Activated naive CD4-positive, alpha-beta T cell treated with Interleukin-2 at 50 U/mL for 16 hours (primary cell): ENCODE measurements at places on chromosomes 11 and 22.

DNA sequence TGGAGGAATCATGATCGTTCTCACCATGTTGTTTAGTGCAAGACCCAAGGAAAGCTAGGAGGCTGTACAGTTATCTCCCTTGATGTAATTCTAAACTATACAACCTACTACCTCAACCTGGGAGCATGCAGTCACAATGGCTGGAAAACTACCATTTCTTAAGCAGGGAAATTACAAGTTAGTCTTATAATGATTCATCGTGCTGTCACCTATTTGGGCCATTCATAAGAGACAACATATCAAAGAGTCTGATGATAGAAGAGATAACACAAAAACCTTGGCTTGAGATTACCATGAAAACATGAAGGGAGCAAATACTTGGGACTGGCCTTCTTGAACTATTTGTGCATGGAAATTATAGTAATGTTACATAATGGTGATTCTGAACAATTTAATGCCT lies 30.5 kb upstream of the BLID start:
- DNase-seq: no peak

- no peak for DNase-seq
These were observed 27.5 kb downstream of the KCNJ4 start for GRCh38 chr22:38427465-38427864.

- no peak for DNase-seq
These were observed 99.4 kb downstream of the PDHX start for GRCh38 chr11:35015621-35016387.

GRCh38 chr11:91173701-91174100 lies 950.9 kb upstream of the CHORDC1 start:
- DNase-seq: no peak

- DNase-seq: no peak
These were observed 3.0 kb downstream of the SMTN start for GRCh38 chr22:31083923-31084810.

DNA sequence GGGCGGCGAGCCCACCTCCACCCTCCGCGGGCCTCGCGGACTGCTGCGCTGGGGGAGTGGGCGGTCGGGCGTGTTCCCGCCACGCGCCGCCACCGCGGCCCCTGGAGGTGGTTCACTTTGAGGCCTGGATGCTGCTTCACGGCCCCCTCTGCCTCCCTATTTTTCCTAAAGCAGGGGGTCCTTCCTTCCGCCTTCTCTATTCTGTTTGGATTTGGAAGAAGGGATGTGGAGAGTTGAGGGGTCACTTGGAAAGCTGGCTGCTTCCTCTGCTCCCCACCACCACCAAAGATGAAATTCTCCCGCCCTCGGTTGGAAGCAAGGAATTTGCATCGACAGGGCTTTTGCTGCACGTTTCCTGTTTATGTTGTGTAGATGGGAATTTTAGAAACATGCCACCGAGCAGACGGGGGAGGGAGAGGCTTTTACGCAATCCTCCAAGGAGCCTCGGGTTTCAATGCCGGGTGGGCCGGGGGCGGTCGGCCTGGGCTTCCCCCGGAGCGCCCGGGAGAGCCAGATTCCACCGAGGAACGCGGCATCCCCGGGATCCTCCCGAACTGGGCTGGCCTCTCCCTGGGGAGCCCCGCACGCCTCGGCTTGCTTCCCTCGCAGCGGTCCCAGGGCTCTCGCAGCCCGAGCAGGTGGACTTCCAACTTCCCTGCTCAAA lies 403 bp upstream of the SBF2 start:
- DNase-seq: no peak

DNA sequence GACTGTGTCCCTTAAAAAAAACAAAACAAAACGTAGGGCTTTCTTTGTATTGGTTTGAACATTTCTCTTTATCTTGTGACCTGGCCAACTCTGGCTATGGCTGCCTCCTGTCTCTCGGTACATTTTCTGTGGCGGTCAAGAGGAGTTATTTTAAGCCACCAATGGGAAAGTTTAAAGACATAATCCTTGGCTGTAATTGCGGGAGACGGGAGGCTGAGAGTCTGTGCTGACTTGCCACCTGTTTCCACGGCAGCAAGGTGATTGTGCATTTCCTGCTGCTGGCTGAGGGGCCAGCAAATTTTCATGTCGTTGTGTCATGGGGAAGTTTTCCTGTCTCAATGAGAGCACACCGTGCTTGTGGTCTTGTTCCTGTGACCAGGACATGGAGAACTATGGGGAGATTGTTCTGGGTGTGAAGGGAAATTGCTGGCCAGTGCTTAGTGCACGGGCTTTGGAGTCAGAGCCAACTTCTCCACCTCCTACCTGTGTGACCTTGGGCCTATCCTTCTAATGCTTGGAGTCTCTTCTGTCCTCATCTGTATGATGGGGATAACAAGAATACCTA lies 11.0 kb downstream of the PTPRJ start:
- peak; percentile 14 for DNase-seq

DNA sequence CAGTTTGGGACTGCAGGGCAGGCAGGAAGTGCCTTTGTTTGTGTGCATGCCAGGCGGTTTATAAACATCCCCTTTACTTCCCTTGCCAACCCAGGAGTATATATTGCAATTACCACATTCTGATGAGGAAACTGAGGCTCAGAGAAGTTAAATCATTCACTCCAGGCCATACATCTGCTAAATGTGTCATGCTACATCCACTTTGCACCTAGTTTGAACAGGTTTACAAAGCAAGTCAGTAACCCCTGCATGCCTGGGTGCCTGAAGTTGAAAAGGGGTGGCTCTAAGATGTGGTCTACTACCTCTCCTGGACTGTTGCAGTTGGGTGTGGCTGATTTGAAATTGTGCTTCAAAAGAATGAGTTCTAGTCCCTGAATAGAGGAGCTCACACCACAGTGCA lies 23.6 kb downstream of the FLI1 start:
- no peak for DNase-seq

- DNase-seq: no peak
These were observed 3.2 kb downstream of the MMP11 start for GRCh38 chr22:23775779-23776375.

- DNase-seq: no peak
These were observed 4.0 kb upstream of the RBM14 start for GRCh38 chr11:66612458-66612857.
